ENCODE measurements at places on chromosomes 11 and 22.

DNA sequence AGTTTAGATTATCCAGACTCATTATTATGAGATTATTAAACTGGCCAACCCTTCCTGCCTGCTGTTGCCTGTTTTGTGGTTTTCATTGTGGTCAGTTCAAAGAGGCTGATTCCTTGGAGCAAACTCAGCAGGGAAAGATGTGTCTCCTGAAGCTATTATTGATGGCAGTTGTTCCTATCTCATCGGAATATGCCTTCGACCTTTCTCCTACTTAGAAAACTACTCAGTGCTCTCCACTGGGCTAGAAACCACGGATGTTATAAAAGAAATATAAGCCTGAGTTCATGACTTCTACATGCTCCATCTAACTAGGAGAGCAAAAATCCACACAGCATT, 80.2 kb upstream of the NAV2 start:
- DNase-seq = peak; percentile 83

GRCh38 chr11:35317253-35317652, 102.1 kb downstream of the SLC1A2 start:
- DNase-seq = no peak

GRCh38 chr11:61334434-61335354, 1.7 kb downstream of the TKFC start:
- DNase-seq = peak; percentile 66

- no peak for DNase-seq
Measured at GRCh38 chr11:19218216-19218615, 16.4 kb upstream of the CSRP3 start.

GRCh38 chr11:114890038-114890437, 211.7 kb downstream of the NXPE2 start:
- DNase-seq = no peak

DNA sequence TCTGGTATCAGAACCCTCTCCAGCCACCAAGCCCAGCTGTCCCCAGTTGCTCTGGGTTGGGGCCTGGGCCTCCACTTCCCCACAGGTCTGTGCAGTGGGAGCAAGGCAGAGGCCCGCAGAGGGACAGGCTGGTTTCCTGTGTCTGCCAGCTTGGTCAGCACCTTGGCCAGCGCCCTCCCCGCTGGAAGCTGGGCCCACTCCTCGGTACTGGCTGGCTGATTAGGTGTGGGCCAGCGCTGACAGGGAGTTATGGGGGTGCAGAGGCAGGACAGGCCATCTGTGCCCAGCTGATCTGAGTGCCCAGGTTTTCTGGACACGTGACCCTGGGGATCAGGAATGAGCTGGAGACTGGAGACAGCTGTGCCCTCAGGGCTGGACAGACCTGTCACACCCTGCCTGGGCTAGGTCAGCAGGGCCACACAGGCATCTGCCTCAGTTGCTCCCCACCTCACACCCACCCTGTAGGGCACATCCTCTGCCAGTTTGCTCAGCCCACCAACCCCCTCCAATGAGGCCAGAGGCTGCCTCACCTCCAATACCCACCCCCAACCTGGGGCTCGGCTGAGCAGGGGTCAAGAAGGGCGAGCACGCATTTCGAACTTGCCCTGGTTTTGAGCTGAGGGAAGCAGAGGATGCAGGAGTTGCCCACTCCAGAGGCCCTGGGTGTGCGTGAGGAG, 175.3 kb downstream of the IGLL1 start:
- peak; percentile 13 for DNase-seq

DNA sequence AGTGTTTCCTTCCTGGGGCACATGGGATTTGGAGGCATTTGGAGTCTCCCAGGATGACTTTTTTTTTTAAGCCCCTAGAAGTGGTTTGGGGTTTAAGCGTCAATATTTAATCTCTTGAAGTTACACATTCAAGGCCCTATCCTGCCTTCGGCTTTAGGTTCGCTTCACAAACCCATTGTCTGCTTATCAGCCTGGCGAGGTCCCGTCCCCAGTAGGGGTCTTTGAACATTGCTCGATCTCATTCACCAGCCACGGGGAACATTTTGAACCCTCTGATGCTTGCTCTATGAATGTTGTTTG, 75.9 kb downstream of the KCNQ1 start:
- DNase-seq = no peak

GRCh38 chr22:31096657-31097279, 10.6 kb downstream of the SELENOM start:
- DNase-seq = no peak

DNA sequence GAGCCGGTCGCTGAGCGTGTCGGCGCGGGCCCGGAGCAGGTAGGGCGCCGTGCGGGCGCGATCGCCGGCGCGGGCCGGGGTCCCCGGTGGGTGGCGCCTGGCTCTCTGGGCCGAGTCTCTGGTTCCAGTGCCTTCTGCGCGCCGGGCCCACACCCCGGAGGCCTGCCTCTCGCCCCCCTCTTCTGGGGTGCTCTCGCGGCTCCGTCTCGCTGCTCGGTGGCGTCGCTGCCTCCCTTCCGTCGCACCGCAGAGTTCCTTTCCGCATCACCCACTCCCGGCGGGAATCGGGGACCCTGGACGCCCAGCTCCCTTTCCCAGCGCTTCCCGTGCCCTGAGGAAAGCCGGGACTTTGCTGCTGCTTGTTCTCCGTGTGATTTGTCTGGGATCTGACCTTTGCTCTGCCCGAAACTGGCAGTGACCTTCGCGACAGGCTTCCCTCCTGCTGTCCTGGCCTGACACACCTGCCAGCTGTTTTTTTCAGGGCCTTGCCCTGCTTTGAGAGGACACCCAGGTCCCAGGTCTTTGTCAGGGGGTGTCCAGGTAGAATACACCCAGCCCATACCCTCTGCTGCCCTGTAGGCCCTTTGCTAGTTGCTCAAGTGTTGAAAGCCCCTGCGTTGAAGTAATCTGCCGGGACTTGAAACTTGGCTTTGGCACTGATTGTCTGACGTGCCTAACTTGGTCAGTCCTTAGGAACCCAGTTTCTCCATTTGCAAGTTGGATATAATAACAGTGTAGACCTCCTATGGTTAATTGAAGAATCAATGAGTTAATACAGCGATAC, 711 bp downstream of the FDX1 start:
- DNase-seq = peak; percentile 48

DNA sequence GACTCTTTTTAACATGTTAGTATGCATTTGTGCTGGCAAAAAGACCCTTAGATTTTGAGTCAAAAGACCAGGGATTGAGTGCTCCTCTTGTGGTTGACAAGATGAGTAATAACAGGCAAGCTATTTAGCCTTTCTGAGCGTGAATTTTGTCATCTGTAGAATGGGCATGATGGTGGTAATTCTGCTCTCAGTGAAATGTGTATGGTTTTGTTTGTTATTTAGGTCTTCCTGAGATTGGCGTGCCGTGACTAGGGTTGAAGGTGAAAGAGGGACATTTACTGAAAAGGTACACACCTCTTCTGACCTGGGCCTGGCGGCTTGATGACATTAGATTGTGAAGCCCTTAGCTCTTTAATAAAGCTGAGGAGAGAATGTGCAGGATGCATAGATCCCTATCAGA, 8.4 kb upstream of the CEP295 start:
- no peak for DNase-seq

- DNase-seq = no peak
Measured at GRCh38 chr22:23091760-23092159, 21.4 kb downstream of the GNAZ start.

GRCh38 chr11:130422251-130422995, 6.0 kb downstream of the ADAMTS8 start:
- DNase-seq = no peak

DNA sequence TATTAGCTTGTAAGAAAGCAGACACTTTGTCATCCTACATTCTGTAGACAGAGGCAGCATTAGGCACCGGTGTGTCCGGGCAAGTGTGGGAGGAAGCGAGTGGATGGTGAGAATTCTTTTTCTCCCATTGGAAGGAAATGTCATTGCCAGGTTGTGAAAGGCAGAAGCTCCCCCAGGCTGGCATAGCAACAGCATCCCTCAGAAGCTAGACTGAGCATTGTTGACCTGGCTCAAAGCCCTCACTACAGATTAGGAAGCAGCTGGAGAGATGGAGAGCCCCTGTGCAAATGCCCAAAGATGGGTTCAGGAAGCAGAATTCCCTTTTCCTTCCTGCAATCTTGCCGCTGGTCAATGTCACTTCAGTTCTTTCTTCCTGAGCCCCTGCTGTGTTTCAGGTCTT, 1299.3 kb downstream of the TBC1D22A start:
- no peak for DNase-seq

DNA sequence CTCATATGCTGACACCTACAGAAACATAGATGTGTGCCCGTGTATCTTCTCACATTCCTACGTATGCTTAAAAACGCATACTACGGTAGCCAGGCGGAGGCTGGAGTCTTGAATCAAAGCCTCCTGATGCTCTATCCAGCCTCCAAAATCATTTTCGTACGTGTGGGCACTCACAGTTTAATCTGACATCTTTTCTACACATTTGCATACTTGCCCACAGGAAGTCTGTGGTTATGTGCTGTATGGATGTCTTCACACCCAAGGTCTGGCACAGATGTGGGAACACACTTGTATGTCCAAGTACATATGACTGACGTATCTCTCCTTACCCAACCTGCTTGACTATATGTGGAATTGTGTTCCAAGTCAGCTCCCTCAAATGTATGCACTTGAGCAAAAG, 561.8 kb upstream of the CADM1 start:
- no peak for DNase-seq

DNA sequence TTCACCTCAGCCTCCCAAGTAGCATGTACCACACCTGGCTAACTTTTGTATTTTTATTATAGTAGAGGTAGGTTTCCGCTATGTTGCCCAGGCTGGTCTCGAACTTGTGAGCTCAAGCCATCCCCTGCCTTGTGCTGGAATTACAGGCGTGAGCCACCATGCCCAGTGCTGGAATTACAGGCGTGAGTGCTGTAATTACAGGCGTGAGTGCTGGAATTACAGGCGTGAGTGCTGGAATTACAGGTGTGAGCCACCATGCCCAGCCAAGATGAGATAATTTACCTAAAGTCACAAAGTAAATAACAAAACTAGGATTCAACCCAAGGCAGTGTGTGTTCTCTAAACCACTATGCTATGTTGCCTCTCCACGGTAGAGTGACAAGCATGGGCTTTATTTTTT, 3.6 kb upstream of the UBXN1 start:
- no peak for DNase-seq

- no peak for DNase-seq
Measured at GRCh38 chr11:70548976-70549375, 150.6 kb downstream of the CTTN start.

DNA sequence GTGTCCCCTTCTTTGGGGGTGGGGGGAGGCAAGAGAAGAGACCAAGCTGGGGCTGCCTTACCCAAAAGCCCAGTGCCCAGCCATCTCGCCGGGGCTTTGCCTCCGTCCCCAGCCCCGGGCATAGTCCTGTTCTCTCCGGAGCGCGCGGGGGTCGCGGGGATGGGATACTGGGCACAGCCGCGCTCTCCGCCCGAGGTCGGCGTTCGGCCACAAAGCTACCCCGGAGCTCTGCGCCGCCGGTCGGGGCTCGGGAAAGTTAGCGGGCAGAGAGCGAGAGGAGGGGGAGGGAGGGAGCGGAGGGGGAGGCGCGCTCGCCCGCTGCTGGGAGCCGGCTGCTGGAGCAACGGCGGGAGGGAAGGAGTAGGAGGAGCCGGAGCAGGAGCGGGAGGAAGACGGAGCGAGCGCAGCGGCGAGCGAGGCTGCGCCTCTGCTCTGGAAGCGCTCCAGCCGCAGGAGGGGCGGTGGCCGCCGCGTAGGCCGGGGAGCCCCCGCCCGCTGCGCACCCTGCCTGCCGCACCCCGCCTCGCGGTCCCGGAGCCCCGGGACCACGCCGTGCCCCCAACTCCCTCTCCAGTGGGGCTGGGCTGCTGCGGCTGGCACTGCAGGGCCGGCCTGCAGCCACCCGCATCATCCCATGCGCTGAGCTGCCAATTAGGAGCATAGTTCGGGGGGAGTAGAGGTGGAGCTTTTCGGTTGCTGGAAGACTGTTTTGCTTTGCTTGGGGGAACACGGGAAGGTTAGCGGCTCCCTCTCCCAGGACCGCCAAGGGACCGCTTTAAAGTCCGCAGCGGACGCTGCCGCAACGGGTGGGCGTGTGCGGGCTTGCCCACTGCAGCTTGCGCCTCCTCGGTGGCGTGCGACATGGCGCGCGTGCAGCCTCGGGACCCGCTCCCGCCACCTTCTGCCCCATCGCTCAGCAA, at the start of gene SCN4B:
Gene SCN4B, minus strand, starts transcription at position 272 of the 920 bp plus-strand sequence. Its CDS starts 150 bp downstream, at position 122.
- DNase-seq = peak; percentile 24

GRCh38 chr11:46020084-46020599, 97.7 kb downstream of the LARGE2 start:
- DNase-seq = no peak

- no peak for DNase-seq
Measured at GRCh38 chr11:73273222-73273895, 1.2 kb downstream of the P2RY6 start.

DNA sequence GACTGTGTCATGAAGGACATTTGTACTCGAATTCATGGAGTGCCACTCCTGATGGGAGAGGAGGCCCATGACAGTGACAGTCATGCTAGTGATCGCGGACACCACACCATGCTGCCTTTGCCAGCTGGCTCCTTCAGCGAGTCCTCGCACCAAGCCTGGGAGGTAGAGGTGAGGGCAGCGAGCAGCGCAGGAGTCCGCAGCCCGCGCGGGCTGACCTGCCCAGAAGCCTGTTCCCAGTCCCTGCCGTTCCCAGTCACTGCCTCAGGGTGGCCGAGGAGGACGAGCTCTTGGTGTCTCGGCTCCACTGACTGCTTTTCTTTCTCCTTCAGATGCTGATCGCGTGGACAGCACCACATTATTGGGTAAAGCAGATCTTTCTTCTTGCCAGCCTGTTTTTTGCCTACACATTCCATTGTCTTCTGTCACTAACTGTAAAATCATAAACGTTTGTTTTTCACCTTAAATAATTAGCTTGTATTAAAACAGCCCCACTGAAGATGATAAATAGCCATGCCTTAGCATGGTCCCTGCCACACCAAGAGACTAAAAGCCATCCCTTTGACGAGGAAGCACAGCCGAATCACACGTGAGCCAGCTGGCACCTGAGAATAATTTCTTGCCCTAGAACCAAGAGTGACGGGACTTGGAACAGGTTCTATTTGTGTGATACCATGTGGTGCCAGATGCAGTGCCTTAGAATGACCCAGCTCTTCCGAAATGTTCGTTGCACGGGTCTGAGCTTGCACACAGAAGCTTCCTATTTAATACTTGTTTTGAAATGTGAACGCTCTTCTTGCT, 25.5 kb downstream of the FAM118A start:
- no peak for DNase-seq

GRCh38 chr11:46308631-46309419, 31.4 kb downstream of the CREB3L1 start:
- peak; percentile 70 for DNase-seq

- no peak for DNase-seq
Measured at GRCh38 chr11:70317581-70318305, 47.3 kb downstream of the PPFIA1 start.

DNA sequence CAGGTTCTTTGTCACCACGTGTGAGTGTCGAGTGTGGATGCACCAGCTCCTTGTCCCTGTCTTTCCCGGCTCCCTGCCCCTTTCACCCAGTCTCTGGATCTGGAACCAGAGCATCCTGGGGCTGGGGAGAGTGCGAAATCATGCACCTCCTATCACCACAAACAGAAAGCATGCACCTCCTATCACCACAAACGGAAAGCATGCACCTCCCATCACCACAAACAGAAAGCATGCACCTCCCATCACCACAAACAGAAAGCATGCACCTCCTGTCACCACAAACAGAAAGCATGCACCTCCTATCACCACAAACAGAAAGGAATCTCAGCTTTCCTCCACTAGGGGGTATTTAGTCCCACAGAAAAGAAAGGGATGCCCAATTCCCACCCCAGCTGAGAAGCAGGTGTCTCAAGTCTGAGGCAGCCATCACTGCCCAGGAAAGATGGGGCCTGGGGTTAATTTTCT, 5.9 kb upstream of the GLB1L3 start:
- no peak for DNase-seq

GRCh38 chr11:65100674-65101350, 4.8 kb downstream of the VPS51 start:
- peak; percentile 30 for DNase-seq

- DNase-seq = no peak
Measured at GRCh38 chr22:37461961-37462360, 24.2 kb downstream of the MFNG start.
